ENCODE measurements at places on chromosomes 5 and 9.

- peak; percentile 50 for DNase-seq
These were observed 2.2 kb upstream of the GNPDA1 start for GRCh38 chr5:142014911-142015584.

- DNase-seq = no peak
These were observed 86.6 kb downstream of the USP20 start for GRCh38 chr9:129921905-129922304.

- DNase-seq = no peak
These were observed at the start of gene MSMP for GRCh38 chr9:35754264-35754663. MSMP (minus strand) TSS chr9:35754276; CDS start chr9:35754129, 147 bp downstream.

DNA sequence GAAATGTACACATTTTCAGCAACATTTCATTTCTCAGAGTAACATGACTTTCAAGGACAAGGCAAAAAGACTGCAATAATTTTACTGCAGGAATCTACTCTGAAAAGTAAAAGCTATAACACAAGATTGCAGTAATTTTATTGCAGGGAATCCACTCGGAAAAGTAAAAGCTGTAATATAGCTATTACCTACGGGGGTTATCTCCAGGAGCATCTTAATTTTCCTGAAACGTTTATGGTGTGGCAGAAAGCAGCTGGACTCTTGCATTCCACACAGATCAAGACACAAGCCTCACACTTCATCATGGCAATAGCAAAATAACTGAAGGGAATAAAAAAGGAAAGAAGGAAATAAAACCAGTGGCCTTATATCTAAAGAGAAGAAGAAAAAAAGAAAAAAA, 171.2 kb downstream of the TSSK1B start:
- no peak for DNase-seq
